ENCODE measurements at places on chromosomes 4 and X. TPM values are rescaled to one million over a fixed set of nuclear protein-coding genes. Genes with fewer than 3 reads are reported as not detected.

SLC6A8 gene
- total RNA-seq, result 0.82 TPM

USP9X gene
- 46.0 TPM for total RNA-seq

CD40LG gene
- total RNA-seq, result 4.7 TPM

MYL5 gene
- total RNA-seq, result 19.3 TPM

ADH1B gene
- total RNA-seq, result not detected

FRG2 gene
- total RNA-seq, result not detected

GATA1 gene
- not detected for total RNA-seq

DGKK gene
- total RNA-seq, result not detected

MEPE gene
- total RNA-seq, result not detected

PCDH18 gene
- not detected for total RNA-seq

THOC2 gene
- 78.9 TPM for total RNA-seq

PNCK gene
- total RNA-seq, result 0.16 TPM

PTTG2 gene
- total RNA-seq, result 1.8 TPM

TACR3 gene
- not detected for total RNA-seq

UGT2B10 gene
- not detected for total RNA-seq

XPNPEP2 gene
- 1.6 TPM for total RNA-seq

MSX1 gene
- not detected for total RNA-seq

PABPC4L gene
- not detected for total RNA-seq

F8A3 gene
- total RNA-seq, result 10.8 TPM

MTMR8 gene
- total RNA-seq, result 4.0 TPM

STBD1 gene
- total RNA-seq, result 1.6 TPM

HOPX gene
- total RNA-seq, result 67.4 TPM

PPP1R3F gene
- total RNA-seq, result 8.0 TPM

FATE1 gene
- not detected for total RNA-seq

IL1RAPL1 gene
- not detected for total RNA-seq

HSD17B13 gene
- 0.16 TPM for total RNA-seq

Data from activated CD8-positive, alpha-beta T cell treated with anti-CD3 and anti-CD28 coated beads, Interleukin-2, amount 10 ng/mL, durations not matched to agents 7 days and 5 days (primary cell).